ENCODE measurements at places on chromosomes 1 and 21.

DNA sequence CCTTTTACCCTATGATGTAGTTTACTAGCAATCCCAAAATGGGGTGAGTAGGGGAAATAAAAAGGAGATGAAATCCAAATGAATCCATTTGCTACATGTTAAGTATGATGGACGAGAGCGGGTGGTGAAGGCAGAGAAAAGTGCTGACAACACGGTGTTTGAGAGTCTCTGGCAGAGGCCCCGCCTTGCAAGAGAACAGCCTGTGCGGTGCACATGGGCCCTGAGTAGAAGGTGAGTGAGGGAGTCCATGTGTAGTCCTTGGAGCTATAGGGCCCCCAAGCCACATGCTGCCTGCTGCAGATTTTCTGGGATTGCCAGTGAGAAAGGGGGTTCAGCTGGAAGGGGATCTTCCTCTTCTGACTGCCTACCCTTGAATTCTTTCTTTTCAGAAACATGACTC lies 177.1 kb downstream of the TNR start:
- DNase-seq: no peak

DNA sequence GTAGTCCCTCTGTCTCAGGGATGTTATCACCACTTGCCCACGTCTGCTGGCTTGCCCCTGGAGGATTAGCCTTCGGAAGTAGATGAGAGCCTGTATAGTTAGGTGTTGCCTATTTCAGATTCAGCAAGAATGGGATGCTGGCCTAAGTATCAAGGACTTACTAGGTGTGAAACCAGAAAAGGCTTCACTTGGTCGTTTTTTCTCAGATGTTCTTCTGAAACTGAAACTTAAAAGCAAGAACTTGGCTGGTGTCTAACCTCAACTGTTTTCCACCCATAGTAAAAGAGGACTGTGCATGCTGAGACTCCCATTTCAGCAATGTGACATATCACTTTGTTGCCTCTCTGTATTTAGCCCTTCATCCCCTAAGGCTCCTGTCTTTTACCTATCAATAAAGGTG lies 67.0 kb upstream of the LRRC53 start:
- DNase-seq: no peak

- DNase-seq: no peak
Observed at GRCh38 chr1:61089741-61090140, 7.4 kb downstream of the NFIA start.

GRCh38 chr1:40781608-40781971 lies 2.0 kb upstream of the KCNQ4 start:
- DNase-seq: no peak

DNA sequence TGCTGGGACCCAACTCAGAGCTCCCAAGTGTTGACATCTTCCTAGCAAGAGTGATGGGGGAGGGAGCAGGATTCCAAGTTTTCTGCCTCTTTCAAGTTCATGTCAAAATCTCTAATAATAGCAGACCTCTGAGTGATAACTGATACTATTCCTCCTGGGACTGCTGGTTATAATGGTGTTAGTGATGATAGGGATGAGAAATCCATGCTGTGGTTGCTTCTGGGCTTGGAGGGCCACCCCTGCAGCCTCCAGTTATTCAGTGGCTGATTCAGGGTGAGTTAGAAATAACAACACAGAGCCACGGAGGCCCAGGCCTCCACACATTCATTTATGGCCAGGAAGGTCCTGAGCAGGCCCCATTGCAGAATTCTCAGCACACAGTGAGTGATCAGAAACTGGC lies 40.6 kb upstream of the ARTN start:
- DNase-seq: no peak

DNA sequence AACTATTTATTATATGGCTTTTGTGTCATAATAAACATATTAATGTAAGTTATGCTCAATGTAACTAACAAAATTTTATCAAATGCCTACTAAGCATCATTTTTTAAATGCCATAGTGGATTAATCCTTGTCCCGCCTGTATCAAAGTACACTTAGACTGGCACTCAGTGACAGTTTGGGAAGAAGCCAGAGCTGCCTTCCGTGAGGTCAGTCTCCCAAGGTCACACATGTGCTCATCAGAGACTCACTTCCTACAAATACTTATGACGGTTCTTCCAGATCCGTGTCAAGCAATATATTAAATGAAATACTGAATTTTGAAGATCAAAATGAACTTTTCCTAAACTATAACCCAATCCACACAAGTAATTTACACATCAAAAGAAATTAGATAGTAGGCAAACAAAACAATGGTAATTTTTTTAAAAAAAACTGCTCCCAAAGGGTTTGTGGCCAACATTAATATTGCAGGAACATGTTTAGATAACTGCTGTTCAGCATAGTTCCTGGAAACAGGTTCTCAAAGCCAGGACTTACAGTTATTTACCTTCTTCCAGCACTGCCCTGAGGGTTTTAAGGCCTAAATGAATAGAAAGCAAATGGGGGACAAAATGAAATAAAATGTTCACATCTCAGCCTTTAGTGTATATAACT lies 27.2 kb downstream of the WLS start:
- no peak for DNase-seq

DNA sequence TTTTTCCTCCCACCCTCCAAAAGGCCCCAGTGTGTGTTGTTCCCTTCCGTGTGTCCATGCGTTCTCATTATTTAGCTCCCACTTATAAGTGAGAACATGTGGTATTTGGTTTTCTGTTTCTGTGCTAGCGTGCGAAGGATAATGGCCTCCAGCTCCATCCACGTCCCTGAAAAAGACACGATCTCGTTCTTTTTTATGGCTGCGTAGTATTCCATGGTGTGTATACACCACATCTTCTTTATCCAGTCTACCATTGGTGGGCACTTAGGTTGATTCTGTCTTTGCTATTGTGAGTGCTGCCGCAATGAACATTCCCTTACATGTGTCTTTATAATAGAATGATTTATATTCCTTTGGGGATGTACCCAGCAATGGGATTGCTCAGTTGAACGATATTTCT lies 177.8 kb downstream of the ETS2 start:
- no peak for DNase-seq

DNA sequence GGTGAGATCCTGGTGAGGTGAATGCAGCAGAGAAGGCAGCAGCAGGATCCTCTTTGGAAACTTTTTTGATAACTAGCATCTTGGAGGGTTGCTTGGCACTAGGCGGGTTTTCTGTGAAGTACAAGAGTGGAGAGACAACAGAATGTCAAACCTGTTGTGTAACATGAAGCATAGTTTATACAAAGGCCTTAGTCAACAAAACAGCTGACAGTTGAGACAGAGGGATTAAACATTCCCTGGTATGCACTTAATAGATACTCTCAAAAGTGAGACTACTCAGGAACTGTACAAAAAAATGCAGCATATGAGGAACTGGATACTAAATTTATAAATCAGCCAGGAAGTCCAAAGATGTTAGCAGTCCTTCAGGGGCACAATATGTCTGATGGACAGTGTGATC lies 16.4 kb upstream of the CCDC17 start:
- no peak for DNase-seq

GRCh38 chr1:108732398-108732797 lies 14.1 kb upstream of the STXBP3 start:
- no peak for DNase-seq

- no peak for DNase-seq
Observed at GRCh38 chr1:219441884-219442283, 171.0 kb downstream of the ZC3H11B start.

DNA sequence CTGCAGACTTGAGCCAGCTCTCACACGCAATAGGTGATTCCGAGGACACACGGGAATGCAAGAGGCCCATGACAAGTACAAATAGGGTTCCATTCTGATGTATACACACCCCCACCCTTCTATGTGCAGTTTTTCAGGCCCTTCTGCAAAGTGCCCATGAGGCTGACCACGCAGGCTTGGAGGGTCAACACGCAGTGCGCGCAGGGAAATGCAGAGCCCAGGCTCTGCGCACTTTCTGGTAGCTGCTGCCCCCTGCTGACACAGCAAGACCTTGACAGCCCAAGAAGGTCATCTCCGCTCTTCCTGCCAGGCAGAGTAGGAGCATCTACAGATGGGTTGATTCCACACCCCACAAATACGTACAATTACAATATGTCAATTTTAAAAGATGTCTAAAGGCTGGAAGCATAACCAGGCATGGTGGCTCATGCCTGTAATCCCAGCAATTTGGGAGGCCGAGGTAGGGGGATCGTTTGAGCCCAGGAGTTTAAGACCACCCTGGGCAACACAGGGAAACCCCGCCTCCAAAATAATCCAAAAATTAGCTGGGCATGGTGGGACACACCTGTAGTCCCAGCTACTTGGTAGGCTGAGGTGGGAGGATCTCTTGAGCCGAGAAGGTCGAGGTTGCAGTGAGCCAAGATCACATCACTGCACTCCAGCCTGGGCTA lies 18.5 kb downstream of the SH3BP5L start:
- DNase-seq: peak; percentile 37

GRCh38 chr1:87599569-87599968 lies 270.9 kb downstream of the LMO4 start:
- no peak for DNase-seq

GRCh38 chr1:240947438-240948224 lies 335.7 kb upstream of the GREM2 start:
- DNase-seq: no peak

- no peak for DNase-seq
Observed at GRCh38 chr1:88608139-88608943, 75.7 kb upstream of the PKN2 start.

GRCh38 chr1:202117898-202118371 lies 4.8 kb upstream of the GPR37L1 start:
- peak; percentile 57 for DNase-seq

- DNase-seq: peak; percentile 82
Observed at GRCh38 chr1:67978890-67979516, 71.4 kb downstream of the DIRAS3 start.

GRCh38 chr1:32361674-32362473 lies 411 bp downstream of the FAM229A start:
- DNase-seq: peak; percentile 41

- DNase-seq: peak; percentile 11
Observed at GRCh38 chr1:74197255-74197654, 721 bp downstream of the LRRIQ3 start.

GRCh38 chr1:32250893-32251716 lies at the start of gene LCK:
LCK (plus strand) TSS chr1:32251265; CDS start chr1:32274330, 23,065 bp downstream.
- no peak for DNase-seq

DNA sequence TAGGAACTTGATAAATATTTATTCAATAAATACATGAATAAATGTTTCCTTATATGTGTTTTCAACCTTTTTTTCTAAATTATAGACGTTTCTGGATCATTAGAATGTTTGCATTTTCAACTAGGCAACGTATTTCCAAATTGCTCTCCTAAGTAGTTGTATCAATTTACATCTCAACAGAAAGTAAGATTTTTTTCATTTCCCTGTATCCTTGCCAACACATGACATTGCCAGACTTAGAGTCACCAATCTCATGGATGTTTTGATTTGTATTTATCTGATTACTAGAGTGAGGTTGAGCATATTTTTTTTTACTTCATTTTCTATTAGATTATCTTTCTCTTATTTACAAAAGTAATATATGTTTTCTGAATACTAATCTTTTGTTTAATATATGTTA lies 22.2 kb upstream of the SMG7 start:
- DNase-seq: no peak

DNA sequence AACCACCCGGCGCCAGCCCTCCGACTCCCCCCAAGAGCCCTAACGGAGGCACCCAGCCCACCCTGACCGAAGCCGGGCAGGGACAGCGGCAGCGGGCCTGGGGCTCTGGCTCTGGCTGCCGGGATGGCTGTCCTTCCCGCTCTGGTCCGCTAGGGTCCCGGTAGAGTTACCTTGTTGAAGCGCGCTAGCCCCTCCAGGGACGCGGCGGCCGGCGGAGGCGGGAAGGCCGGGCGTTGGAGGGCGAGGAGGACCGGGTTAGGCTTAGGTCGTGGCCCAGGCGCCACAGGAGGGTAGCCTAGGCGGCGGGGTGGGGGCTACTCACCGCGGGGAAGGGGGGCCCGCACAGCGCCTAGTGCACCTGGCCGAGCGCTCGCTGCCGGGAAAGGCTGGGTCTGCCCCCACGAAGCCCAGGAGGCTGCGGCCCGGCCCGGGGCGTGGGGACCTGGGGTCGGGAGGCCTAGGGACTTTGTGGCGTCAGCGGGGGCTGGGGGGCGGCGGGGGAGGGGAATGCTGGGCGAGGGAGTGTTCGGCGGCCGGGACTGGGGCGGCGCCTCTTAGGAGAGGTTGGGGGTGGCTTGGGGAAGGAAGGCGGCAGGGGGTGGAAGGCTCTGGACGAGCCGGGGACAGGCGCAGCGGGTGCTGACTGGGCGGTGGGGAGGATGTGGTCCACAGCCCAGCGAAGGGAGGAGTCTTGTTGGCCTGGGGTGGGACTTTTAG lies at the start of gene TRIM17:
TSS of gene TRIM17 (minus strand) at position 645 of the 717 bp plus-strand sequence. CDS start 1,789 bp downstream, outside the sequence.
- no peak for DNase-seq

DNA sequence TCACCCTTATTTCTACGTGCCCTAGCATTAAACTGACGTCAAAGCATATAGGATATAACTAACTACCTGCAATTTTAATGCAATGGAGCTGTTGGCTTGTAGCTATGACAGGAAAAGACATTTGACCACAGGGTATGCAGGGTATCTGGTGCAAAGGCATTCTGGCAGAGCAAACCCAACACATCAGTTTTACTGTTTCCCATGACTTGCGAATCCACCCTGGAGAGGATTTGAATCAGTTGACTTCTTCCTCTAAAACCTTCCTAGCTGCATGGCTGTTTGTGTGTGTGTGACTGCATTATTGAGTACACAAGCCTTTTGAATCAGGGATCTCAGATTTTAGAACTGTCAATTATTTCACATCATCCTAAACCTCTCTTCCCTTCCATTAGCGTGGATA lies 41.7 kb upstream of the SYT14 start:
- no peak for DNase-seq

- no peak for DNase-seq
Observed at GRCh38 chr1:101683561-101683960, 313.2 kb downstream of the OLFM3 start.

DNA sequence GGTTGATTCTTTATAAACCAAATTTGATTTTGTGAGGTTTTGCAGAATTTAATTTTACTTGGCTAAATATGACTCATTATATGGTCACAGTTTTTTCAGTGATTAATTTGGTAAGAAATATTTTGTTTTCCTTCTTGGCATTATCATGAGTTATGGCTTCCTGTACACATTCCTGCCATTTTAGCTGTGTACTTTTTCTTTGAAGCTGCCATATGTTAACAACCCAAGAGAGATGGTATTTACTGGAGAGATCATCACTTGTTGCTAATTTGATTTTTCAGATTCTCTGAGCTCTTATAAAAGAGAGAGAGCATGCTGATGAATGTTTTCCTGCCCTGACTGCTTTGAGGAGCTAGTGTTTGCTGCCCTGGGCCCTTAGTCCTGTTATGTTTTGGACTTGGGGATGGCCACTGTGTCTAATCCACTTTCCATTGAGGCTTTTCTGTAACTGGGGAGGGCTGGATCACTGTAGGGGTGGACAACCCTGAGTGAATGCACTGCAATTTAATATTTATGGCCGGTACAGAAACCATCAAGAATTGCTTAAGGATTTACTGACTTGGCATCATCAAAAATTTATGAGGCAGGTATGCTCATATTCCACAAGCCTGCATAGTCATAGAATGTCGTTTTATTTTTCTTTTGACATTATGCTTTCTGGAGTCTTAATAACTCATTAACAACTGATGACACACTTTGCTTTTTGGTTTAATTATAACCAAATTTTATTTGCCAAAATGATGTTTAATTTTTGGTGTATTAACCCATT lies 200.9 kb downstream of the DISC1 start:
- DNase-seq: no peak

Data from trophoblast cell (in vitro differentiated cells and primary cell).